Body of pancreas (tissue), 4 donors: ENCODE measurements at places on chromosomes 4 and X.

DNA sequence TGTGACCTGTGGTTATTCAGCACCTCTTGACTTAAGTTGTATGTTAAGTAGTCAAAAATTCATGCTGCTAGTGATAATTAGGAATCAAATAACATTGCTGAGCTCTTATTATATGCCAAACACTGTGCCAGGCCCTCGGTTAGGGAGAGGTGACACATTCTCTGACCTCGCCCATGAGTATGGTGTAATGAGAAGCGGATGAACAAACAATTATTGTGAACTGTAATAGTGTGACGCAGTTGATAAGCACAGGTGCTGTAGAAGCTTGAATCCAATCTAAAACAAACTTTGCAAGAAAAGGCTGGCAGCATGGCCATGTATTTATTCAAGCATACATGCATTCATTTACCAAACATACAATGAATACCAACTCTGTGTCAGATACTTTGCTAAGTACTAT is 303.5 kb upstream of the HS3ST1 start:
- DNase-seq: no peak

- DNase-seq: no peak
Observed at GRCh38 chr4:15233264-15233597, 194.6 kb upstream of the C1QTNF7 start.

DNA sequence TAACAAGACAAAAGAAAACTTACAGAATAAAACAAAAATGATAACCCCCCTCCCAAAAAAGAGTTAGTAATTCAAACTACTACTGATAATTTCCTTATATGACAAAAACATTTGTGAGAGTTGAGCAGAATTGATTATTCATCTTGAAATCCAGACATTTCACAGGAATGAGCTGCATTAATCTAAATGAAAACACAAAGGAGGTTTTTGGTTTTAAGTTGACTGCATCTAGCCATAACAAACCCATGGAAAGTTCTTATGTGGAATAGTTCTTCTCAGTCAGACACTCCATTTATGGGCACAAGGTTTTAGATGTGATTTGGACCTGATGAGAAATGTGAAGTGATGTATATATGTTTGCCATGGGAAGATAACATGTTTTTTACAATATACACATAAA is 95.4 kb downstream of the VCX2 start:
- DNase-seq: no peak

DNA sequence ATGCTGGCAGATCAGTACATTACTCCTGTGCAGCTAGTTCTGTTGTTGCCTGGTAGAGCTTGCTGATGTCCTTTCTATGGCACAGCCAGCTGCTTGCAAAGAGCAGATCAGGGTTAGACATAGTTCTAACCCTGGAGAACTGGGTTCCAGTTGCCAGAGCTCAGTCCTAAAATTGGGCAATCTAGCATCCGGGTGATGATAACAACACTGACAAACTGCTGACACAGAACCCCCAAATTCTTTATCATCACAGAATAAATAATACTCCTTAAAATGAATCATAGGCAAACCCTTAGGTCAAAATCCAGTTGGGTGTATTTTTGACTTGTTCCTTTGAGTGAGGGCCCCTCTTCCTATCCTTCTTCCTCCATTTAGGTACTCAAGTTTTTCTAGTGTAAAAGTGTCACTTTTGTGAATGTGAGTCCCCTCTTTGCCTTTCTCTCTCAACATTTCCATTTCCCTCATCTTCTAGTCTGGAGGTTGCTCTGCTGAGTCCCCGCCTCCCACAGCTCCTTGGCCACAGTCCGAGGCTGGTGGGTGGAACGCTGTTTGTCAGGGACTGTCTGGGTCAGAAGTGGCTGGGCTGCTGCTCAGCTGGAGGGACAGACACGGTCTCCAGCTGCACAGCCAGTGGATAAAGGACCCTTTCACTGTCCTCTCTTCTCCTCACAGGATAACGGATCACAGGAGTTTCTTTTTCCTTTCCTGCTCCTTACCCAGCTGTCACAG is 93.6 kb upstream of the RASGEF1B start:
- DNase-seq: peak; percentile 27

DNA sequence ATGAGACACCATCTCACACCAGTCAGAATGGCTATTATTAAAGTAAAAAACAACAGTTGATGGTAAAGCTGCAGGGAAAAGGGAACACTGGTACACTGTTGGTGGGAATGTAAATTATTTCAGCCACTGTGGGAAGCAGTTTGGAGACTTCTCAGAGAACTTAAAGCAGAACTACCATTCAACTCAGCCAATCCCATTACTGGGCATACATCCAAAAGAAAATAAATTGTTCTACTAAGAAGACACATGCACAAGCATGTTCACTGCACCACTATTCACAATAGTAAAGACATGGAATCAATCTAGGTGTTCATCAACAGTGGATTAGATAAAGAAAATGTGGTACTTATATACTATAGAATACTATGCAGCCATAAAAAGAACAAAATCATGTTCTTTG is 135.0 kb downstream of the REELD1 start:
- no peak for DNase-seq

- DNase-seq: no peak
Observed at GRCh38 chr4:78862314-78862737, 76.9 kb downstream of the PAQR3 start.

- no peak for DNase-seq
Observed at GRCh38 chrX:13797512-13797911, 19.4 kb downstream of the GPM6B start.

GRCh38 chrX:129701624-129702069 is 37.1 kb upstream of the XPNPEP2 start:
- DNase-seq: peak; percentile 29

DNA sequence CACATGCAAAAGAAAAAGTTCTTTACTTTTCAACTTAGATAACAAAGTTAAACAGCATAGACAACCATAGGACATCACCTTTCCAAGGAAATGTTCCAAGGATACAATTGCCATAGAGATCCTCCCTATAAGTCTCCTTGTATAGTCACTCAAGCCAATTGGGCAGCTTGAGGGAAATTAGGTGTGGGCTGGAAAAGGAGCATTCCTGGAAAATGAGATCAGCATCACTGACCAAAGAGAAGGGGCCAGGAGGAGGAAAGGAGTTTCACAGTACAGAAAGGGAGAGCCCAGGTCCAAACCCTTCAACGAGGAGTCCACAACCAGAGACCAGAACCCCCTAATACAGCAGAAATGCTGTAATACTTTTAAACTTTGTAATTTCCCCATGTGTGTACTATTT is 91.5 kb upstream of the PPARGC1A start:
- no peak for DNase-seq

- DNase-seq: peak; percentile 31
Observed at GRCh38 chr4:151644622-151645021, 116.2 kb downstream of the GATB start.

DNA sequence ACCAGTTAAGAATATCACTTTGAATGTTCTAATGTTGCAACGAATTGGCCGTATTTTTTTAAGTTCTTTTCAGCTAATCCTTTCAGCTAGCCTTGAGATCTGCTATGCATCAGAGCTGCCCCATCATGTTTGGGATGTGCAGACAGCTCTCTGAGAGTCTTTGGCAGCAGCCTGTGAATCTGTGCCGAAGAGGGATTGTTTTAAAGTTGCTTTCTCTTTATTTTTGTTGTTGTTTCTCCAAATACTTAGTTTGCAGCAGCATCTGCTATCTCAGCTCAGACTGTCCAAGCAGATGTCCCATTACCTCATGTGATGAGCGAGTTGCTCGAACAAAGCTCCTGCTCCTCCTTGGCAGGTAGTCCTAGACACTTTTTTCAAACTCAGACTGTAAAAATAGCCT is 1002.5 kb upstream of the INTU start:
- no peak for DNase-seq

DNA sequence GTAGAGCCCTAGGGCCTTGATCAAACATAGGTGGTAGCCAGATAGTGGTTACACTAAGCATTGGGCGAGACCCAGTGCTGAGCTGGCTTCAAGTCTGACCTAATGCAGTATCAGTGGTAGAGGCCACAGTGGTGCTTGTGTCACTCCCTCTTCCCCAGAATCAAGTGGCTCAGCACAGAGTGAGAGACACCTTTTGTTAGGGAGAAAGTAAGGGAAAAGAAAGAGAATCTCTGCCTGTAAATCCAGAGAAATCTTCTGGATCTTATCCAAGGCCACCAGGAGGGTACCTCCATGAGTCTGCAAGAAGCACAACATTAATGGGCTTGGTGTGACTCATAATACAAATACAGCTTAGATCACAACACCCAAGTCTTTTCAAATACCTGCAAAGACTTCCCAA is 117.7 kb upstream of the SLC6A14 start:
- no peak for DNase-seq

DNA sequence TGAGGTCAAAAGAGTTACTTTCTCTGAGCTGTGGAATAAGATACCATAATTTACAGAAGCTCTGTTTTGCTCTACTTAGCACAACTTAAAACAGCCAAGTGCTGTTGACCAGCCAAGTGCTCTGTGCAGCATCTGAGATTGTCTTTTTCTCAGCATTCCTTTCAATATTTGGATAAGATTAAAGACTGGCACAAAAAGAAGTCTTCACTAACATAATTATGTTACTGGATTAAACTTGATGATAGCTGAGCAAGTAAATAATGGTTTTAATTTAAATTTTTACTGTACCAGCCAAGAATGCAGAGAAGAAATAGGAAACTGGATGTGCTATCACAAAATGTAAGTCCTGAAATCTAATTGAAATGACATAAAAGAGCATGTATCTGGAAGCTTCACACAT is 60.4 kb downstream of the NPY2R start:
- DNase-seq: no peak

DNA sequence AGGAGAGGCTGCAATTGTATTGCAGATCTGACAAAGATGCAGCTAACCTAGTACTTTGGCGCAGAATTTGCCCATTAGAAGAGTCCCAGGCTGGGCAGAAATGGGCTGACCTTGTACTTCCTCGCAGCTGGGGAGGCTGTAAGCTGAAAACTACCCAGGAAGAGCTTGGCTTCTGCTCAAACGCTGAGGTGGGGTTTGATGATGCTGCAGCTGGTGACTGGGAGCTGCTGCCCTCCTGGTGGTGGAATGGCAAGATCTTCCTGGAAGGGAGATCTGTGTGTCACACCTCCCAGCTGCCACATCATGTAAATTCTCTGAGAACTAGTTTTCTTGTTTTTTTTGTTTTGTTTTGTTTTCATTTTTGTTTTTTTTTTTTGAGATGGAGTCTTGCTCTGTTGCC is 17.4 kb downstream of the CCNG2 start:
- DNase-seq: no peak
